ENCODE measurements at places on chromosomes 7 and 10. TPM values are rescaled to one million over a fixed set of nuclear protein-coding genes. Genes with fewer than 3 reads are reported as not detected.

The ABCC2 gene
- 3.6 TPM for total RNA-seq

The SORCS3 gene
- total RNA-seq, result not detected

The INMT gene
- total RNA-seq, result not detected

GRCh38 chr7:7516156-7516555 is 19.5 kb downstream of the COL28A1 start:
- DNase-seq, result no peak

Data from CD4-positive, CD25-positive, alpha-beta regulatory T cell (primary cell).